ENCODE measurements at places on chromosomes 5 and 9. TPM values are rescaled to one million over a fixed set of nuclear protein-coding genes. Genes with fewer than 3 reads are reported as not detected.

The PRR16 gene
- total RNA-seq = 0.35 TPM

DNA sequence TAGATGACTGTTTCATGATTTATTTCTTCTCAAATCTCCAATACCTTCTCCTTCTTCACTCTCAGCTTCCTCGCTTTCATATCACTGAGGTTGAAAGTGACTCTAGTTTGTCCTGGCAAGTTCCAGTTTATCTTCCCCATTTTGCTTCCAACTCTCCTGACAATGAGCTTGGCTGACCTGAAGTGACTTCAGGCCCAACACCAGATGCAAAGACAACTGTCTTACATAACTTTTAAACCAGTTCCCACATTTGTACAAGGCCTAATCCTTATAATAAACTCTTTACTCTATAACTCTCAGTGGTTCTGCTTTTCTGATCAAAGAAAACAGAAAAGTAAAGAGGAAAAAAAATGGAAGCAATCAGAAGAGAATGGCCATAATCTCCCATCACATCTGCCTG, 22.0 kb downstream of the GNG10 start:
- no peak for DNase-seq

GRCh38 chr5:150556859-150557508, 49.1 kb downstream of the NDST1 start:
- no peak for DNase-seq

DNA sequence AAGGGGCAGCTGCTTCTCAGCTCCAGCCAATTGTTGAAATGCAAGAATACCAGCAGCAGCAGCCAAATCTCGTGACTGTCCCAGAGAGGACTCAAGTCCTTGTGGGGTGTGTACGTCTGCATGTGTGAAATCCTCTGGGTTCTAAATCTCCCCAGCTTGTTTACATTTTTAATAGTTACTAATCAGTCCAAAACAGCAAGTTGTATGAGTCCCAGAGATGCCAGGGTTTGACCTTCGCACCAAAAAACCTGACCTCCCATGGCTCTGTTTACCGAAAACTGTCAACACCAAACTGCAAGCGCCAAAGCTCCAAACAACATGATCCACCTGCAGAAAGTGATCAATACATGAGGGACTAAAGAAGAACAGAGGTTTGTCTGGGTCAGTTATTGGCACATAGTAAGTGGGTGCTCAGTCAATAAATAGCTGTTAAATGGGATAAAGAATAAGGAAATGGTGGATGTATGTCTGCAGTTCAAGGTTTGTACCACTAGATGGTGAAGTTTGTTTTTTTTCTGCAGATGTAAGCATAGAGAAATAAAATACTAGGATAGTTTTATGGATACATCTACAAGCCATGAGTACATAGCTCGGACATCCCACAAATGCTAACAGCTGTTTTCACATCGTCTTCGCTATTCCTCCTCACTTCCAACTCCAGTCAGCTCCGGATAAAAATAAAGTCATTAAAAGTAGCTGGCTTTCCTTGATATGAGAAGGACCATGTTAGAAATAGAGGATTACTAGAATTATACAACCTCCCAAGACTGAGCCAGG, 85.3 kb upstream of the ADRB2 start:
- DNase-seq = peak; percentile 76

DNA sequence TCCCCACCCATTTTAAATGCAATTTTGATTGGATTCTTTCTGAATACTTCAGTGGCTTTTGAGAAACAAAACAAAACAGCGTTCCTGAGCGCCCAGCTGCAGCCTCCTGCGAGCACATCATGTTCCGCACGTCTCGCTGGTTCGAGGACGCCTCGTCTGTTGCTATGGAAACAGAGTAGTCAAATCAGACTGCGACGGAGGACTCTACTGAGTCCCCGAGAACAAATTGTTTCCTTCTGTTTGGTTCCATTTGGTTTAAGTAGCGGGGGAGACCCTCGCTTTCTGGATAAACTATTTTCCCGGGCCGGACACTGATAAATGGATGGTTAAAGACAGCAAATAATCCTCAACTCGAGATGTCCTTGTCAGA, 69.0 kb downstream of the SLC28A3 start:
- DNase-seq = peak; percentile 77

The GPSM1 gene
- total RNA-seq = 23.6 TPM

The CCL21 gene
- total RNA-seq = not detected

GRCh38 chr5:132110930-132111329, 37.3 kb downstream of the CSF2 start:
- DNase-seq = no peak

The RASGRF2 gene
- total RNA-seq = 10.6 TPM

The AIF1L gene
- 450 TPM for total RNA-seq

DNA sequence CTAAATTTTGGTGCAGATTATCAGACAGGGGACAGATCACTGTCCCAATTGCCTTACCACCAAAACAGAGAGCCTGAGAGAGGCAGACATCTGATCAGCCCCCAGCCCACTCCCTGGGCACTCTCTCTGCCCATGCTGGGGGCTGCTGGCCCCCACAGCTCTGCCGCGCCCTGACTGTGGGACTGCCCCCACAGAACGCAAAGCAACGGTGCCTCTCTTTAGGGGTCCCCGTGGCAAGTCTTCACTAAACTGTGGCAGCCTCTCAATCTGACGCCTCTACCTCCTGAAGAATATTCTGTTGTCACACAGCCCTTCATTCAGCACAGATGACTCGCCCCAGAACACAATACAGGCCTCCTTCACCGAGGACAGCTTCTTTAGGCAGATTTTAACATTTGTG, 197.4 kb downstream of the ERCC6L2 start:
- no peak for DNase-seq

The TSSK1B gene
- total RNA-seq = not detected

DNA sequence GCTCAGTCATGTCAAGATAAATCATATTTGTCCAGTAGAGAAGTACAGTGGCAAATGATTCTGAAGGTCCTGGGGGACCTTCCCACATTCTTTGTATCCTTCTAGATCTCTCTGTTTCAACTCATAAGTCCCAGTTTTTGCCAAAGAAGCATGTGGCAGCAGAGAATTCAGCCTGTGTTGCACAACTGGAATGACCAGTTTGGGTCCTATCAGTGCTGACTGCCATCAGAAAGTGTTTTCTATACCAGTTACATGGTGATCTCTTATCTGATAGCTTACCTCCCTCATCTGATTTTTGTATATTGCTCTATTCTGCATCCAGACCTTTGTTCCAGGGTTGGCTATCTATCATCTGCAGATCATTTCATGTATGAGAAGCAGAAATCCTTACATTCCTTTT, 21.7 kb downstream of the GM2A start:
- no peak for DNase-seq

GRCh38 chr5:19534751-19535150, 453.2 kb downstream of the CDH18 start:
- DNase-seq = peak; percentile 25

DNA sequence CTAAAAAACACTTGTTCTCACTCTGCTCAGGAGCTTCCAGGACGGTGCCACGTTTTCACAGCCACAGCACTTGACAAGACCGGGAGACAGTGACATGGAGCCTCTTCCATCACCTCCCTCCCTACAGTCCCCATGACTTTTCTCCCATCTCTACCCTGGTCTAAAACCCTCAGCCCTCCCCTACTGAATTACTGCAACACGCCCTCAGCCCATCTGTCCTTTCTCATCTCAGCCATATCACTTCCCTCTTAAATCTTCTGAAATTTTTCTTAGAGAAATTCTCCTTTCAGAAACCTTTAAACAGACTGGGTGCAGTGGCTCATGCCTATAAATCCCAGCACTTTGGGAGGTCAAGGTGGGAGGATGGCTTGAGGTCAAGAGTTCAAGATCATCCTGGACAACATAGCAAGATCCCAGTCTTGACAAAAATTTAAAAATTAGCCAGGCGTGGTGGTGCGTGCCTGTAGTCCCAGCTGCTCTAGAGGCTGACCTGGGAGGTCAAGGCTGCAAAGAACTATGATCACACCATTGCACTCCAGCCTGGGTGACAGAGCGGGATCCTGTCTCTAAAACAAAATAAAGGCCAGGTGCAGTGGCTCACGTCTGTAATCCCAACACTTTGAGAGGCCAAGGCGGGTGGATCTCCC, 125.8 kb downstream of the MYO10 start:
- DNase-seq = no peak

The ARHGEF39 gene
- 0.25 TPM for total RNA-seq

GRCh38 chr9:126331964-126332748, 5.5 kb downstream of the MVB12B start:
- DNase-seq = no peak

DNA sequence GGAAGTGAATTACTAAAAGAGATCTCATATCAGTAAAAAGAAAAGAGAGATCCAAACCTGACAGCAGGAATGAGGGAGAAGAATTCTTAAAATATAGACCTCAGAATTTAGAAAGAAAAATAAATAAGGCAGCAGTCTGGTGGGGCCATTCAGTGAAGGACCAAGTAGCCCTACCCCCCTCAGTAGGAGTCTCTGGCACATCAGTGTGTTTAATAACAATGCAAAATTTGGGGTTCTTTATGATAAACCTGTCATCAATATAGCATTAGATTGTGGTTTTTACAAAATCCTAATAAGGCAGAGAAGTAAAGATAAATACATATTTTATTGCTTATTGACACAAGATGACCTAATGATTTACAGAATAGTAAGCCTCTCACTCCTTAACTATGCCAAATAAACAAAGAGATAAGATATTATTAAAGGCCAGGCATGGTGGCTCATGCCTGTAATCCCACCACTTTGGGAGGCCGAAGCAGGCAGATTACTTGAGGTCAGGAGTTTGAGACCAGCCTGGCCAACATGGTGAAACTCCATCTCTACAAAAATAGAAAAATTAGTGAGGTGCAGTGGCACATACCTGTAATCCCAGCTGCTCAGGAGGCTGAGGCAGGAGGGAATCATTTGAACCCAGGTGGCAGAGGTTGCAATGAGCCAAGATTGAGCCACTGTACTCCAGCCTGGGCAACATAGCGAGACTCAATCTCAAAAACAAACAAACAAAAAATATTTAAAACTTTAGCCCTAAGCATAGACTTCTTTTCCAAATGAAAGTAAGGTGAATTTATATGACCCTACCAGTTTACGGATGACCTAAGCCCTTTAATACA, 108.6 kb downstream of the BASP1 start:
- DNase-seq = no peak

The IFNA13 gene
- not detected for total RNA-seq

The GEMIN5 gene
- 21.5 TPM for total RNA-seq

DNA sequence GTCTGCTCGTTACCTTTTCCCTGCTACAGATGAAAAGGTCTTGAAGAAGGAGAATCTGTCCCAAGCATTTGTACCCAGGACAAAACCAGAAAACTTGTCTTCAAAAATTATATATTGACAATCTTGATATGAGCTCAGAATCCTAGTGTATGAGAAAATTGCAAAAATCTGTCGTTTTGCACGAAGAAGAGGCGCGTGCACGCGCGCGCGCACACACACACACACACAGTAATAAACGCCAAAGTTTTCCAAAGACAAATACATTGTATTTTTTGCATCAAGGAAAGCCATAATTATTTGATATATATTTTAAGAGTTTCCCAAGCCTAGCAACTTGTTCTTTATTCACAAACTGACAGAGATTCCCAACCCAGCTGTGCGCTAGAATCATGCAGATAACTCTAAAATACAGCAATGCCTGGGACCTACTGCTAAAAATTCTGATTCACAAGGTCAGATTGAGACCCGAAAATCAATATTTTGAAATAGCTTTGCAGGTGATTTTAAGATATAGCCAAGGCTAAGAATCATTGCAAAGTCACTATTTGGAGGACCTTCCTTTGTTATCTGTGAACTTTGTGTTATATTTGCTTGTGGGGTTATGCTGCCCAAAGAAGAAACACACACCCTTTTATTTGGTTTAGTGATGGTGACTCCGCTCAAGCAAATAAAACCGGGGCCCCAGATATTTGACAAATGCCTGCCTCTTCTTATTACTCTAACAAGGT, 1287.7 kb upstream of the CDH6 start:
- DNase-seq = no peak

The ATP6V1G1 gene
- 227 TPM for total RNA-seq

The PCDHGA6 gene
- 2.1 TPM for total RNA-seq

DNA sequence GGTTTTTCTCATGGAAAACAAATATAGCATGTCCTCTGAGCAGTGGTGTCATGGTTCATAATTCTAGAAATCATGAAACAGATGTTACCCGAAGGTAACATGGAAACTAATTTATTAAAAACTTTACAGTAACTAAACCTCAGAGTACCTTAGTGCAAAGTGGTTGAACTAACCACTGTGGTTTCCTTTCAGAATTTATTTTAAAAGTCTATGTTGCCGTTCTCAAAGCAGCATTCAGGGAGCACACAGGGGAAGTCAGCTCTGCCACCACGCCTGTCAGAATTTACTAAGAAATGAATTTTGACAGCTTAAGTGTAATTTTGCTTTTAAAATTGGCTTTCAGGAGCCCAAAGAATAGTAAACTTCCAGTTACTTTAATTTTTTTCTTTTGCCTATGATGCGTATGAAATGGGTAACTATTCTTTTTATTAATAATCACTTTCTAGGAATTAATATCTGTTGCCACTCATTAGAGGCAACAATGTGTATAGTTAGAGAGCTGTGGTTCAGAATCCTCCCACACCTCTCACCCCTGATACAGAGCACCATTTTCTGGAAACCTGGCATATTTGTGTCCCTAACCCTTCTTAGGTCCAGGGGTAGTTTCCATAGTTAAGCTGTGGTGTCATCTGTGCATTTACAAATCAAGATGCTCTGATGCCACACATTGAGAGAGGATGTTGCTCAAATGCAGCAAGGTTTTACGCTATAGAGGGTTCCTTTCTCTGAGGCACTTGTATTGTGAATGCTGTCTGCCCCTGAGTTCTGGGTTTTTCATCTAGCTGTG, 202.6 kb downstream of the ZSWIM6 start:
- no peak for DNase-seq

DNA sequence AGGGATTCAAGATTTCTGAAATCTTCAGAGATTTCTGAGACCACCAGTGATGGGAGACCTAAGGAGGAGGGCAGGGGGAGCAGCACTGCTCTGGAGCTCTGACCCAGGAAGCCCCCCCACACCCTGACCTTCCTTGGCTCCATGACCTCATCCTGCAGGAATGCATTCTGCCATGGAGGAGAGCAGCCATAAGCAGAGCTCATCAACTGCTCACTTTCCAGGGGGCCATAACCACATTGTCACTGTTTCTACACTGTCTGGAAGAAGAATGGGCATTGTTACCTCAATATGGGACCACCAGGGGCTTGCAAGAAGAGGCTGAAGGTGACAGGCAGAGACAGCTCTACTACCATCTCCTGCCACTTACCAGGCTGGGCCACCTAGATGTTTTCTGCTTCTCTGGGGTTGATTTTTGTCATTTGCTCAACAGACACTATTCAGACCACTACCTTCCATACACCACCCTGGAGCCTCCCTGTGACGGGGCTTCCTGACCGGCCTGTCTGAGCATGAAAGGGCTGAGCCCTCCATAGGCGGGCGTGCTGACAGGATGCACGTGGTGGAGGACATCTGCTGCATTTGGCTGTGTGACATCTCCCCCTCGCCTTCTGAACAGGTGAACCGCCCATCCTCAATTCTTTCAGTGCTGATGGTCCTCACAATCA, 2.3 kb upstream of the TSC1 start:
- peak; percentile 42 for DNase-seq
